ENCODE measurements at places on chromosomes 16 and 17.
A peak's percentile ranks its signal among the peaks of the same experiment; 100 is the strongest.

- DNase-seq = no peak
Observed at GRCh38 chr16:88497561-88498462, 44.7 kb downstream of the ZFPM1 start.

- no peak for DNase-seq
Observed at GRCh38 chr17:65173976-65174683, 37.0 kb downstream of the RGS9 start.

DNA sequence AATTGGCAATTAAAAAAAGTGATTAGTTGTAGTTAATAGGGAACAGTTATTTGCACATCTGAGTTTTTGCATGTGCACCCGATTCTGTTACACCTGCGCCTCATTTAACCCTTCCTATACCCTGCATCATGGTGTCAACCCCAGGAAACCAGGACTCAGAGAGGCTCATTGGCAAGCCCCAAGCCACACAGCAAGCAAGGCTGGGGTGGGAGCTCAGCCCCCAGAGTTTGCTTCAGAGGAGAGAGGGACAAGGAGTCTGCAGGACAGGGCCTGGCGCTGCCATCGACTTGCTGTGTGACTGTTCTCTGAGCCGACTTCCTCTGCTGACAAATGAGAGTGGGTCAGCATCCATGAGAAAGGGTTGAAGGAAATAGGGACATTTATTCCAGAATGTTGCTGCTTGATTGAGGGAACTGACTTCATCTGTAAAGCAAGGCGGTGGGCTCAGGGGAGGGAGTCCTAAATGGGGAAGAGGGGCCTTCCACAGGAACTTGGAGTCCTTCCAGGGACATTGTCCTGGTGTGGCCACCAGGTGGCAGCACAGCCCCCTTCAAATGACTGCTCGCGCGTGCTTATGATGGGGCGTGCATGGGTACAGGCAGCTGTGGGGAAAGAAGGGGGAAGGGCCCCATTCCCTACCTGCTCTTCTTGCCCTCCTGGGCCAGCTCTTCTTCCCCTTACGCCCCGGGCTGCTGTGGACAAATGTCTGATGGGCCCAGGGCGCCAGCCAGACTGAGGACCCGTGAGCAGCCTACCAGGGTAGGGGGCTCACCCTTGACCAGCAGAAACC is 51.6 kb downstream of the NT5M start:
- peak; percentile 53 for DNase-seq

DNA sequence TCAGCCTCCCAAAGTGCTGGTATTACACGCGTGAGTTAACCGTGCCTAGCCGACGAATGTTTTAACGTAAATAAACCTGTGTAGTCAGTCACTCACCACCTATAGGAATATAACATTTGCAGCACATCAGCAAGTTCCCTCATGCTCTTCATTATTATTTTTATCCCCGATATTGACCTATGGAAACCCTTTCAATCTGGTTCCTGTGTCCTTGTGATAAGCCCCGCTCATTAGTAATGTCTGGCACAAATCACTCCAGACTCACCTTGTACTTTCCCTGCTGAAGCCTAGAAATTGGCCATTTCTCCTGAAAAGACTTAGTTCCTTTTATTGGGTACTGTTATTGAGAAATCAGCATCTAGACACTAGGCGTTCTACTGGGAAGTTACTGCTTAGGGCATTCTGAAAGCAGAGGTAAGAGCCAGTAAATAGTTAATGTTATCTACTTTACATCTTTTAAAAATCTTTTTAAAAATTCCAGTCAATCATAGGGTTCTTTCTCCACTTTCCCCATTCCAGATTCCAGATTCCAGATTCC is 1.5 kb upstream of the PHKG2 start:
- no peak for DNase-seq

DNA sequence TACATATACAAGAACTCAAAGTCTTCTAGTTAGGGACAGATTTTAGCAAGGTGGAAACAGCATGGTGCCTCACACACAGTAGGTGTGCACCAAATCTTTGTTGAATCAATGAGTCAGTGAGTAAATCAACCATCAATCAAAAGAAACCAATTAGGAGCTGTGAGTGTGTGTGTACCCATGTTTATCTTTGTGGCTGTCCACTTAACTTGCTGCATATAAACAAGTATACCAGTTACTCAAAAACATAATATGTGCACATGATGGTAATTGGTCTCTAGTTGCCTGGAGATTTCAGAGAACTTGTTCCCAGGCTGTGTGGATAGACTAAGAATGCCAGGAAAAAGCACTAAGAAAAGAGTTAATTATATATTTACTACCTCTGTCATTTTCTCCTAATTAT is 272.2 kb upstream of the CCL2 start:
- DNase-seq = no peak

DNA sequence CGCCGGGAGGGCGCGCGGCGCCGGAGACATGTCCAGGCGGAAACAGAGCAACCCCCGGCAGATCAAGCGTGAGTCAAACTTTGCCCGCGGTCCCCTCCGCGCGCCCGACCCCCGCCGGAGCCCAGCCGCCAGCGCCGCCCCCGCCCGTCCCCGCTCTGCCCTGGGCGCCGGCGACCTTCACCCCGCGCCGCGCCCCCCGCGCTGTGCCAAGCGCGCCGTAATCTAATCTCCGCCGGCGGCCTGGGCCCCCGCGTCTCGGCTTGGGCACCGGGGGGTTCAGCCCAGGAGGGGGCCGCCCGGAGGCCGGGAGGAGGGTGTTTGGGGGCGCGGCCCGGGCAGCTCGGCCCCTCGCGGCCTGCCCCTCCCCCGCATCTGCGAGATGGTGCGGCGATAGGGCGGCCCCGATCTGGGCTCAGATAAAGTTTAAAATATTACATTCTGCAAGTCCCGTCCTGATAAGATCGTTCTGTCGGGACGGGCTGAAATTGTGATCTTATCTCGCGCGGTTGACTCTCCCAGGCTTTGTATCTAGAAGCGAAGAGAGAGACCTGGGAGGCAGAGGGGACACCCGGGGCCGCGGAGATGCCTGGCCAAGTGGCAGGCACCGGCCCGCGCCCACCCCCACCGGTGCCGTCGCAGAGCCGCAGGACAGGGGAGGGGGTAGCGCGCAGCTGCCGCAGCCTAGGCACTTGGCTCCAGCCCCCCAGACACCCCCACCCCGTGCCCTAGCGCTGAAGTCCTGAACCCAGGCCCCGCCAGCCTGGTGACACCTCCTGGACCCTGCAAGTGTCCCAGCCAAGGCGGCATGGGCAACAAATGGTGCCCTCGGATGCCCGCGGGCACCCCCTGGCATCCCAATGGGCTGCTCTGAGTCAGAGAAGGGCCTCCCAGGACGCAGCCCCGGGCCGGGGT is 787 bp downstream of the ZFPM1 start:
- DNase-seq = no peak
